Stimulated activated CD4-positive, alpha-beta T cell treated with anti-CD3 and anti-CD28 coated beads, Interleukin-4, amount 100 ng/mL, for 24 hours (primary cell): ENCODE measurements at places on chromosomes 1 and 21.
A peak's percentile ranks its signal among the peaks of the same experiment; 100 is the strongest.

- peak; percentile 79 for DNase-seq
Observed at GRCh38 chr21:31731857-31732596, at the start of gene SCAF4. TSS of gene SCAF4 (minus strand) at chr21:31732118. CDS start at chr21:31731692, 426 bp downstream.

GRCh38 chr21:34880401-34880800 is 168.7 kb downstream of the RUNX1 start:
- no peak for DNase-seq

DNA sequence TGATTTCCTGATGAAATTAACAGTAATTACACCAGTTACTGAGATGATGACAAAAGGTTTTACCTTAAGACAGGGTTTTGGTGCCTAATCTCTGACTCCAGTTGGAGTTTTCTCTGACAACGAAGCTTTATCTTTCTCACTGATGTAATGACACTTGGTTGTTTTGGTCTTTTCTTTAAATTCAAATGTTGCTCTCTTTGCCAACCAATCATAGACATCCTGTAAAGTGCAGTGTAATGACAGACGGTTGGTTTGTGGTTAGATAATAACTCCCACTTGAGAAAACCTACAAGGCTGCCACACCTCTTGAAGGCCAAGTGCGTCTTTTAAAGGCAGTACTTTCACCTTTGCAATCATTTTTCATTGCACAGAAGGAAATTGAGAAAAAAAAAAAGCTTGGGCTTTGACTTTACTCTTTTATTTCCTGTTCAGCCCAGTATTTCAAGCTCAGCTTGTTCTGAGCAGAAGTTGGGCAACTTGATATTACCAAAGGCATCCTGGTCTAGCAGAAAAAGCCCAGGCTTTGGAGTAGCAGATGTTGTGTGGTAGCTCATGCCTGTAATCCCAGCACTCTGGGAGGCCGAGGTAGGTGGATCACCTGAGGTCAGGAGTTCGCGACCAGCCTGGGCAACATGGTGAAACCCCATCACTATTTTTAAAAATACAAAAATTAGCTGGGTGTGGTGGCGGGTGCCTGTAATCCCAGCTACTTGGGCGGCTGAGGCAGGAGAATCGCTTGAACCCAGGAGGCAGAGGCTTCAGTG is 14.9 kb downstream of the PDIK1L start:
- peak; percentile 49 for DNase-seq

DNA sequence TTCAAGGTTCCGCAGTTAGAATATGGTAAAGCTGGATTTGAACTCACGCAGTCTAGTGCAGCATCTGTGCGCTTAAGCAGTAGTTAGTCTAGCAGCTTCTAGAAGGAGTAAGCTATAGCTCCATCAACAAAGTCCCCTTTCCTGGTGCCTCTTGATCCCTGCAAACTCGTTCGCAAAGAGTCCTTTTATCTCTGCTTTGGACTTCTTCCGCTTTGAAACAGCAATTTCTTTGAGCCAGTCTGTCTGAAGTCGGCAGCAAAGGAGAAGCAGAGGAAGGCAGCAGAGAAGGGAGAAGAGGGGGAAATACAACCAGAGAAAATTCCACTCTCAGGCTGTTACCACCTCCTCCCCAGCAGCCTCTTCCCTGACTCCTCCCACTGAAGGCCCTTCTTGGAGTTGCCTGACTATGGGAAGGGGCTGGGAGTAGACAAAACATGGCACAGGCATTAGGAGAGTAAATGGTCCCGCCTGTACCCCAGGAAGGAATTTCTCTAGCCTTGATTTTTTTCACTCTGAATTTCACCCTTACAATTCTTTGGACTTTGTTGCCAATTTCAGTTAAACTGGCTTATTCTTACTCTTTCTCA is 25.9 kb downstream of the HSD3B2 start:
- DNase-seq = no peak

DNA sequence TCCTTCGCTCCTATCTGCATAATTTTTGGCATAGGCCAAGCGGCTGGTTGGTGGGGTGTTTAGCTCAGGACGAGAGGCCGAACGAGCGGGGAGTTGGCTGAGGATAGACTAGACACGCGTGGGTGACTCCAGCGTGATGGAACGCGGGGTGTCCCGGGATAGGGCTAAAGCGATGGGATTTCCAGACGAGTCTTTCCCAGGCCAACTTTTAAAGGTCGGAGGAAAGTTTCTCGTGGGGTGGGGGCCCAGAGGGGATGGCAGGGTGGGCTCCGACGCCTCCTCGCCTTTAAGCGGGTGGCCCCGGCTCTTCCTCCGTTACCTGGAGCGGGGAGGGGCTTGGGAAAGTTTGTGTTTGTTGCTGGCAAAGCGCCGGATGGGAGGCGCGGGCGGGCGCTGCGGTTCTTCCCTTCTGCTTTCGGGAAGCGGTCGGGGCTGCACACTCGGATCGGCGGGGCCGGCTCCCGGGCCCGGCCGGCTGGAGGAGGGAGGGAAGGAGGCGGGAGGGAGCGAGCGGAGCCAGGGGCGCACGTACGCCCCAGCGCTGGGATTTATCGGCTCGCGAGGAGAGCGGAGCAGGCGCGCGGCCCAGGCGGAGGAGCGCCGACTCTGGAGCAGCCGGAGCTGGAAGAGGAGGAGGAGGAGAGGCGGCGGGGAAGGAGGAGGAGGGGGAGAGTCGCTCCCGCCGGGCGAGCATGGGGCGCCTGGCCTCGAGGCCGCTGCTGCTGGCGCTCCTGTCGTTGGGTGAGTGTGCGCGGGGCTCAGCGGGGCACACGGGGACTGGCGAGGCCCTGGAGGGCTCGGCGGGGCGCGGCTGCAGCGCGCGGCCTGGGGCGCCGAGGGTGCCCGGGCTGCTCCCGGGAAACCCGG is at the start of gene PTGFRN:
PTGFRN (plus strand) TSS at position 405 of the 867 bp plus-strand sequence; CDS start at position 693, 288 bp downstream.
- DNase-seq = peak; percentile 23

GRCh38 chr1:11214698-11215380 is 25.7 kb downstream of the ANGPTL7 start:
- DNase-seq = no peak

GRCh38 chr1:94651076-94651475 is 109.5 kb upstream of the F3 start:
- DNase-seq = no peak

DNA sequence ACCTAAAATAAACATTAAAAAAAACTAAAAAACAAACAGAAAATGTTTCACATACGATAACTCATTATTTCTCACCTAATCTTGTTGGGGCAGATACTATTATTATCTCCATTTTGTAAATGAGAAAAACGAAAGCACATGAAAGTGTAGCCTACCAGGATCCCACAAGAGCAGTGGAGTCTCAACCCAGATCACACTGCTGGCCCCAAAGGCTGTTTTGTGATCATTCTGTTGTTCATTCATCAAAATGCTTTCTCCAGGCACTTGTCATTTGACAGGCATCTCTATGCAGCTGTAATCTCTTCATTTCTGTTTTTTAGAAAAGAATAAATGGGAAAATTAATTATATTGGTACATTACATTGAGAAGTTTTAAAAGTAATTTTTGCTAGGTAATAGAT is 67.5 kb downstream of the AK5 start:
- no peak for DNase-seq

- no peak for DNase-seq
Observed at GRCh38 chr1:62263814-62264353, 55.4 kb downstream of the KANK4 start.

- DNase-seq = no peak
Observed at GRCh38 chr1:36351227-36351977, 28.0 kb upstream of the EVA1B start.

GRCh38 chr21:27024301-27024700 is 57.4 kb upstream of the ADAMTS5 start:
- no peak for DNase-seq

GRCh38 chr1:9746651-9747050 is 77.1 kb downstream of the CLSTN1 start:
- DNase-seq = no peak

DNA sequence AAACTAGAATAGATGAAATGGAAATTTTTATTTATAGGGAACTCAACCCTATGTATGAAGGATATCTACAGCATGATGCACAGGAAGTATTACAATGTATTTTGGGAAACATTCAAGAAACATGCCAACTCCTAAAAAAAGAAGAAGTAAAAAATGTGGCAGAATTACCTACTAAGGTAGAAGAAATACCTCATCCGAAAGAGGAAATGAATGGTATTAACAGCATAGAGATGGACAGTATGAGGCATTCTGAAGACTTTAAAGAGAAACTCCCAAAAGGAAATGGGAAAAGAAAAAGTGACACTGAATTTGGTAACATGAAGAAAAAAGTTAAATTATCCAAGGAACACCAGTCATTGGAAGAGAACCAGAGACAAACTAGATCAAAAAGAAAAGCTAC is 7.9 kb downstream of the USP1 start:
- DNase-seq = no peak

- no peak for DNase-seq
Observed at GRCh38 chr1:90809093-90809492, 92.0 kb upstream of the BARHL2 start.

DNA sequence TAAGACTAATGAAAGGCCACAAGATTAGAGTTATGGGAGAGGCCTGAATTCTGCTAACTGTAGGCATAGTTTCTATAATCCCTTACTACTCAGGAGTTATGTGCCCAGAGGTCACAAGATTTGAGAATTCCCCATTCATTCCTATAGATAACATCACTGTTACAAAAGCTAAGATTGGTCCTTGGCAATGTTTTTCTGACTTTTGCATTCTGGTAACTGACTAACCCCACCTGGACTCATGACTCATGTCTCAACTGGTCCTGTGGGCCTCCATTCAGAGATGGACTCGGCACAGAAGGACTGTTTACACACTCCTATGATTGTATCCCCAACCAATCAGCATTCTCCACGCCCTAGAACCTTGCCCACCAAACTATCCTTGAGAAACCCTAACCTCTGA is 249.0 kb upstream of the ZP4 start:
- DNase-seq = no peak

GRCh38 chr1:18849261-18849711 is 10.2 kb downstream of the TAS1R2 start:
- no peak for DNase-seq

GRCh38 chr1:27053977-27054753 is 41.5 kb upstream of the TENT5B start:
- no peak for DNase-seq

DNA sequence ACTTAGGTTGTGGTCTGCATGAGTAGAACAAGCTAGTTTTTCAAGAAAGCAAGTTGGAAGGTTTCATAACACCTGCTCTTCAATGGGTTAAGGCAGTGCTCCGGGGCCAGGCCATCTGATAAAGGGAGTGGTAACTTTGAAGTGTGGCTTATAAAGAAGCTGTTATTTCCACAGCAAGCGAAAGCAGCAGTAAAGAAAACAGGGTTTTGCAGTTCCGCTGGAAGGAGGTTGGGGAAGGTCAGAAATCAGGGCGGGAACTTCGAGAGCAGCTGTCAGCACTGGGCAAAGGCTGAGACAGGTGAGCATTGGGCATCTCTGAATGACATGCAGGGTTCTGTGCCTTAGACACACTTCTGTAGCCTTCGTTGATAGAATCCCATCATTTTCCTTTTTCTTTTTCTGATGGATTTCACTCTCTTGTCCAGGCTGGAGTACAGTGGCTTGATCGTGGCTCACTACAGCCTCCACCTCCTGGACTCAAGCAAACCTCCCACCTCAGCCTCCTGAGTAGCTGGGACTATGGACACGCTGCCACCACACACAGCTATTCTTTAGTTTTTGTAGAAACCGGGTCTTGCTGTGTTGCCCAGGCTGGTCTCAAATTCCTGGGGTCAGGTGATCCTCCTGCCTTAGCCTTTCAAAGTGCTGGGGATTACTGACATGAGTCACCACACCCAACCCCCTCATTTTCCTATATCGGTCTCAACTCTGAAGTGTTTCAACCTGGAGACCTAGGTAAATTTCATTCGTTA is 20.5 kb downstream of the TMEM51 start:
- DNase-seq = no peak

GRCh38 chr1:116824631-116825206 is 70.5 kb downstream of the CD2 start:
- DNase-seq = no peak

GRCh38 chr1:216665406-216665805 is 57.8 kb downstream of the ESRRG start:
- no peak for DNase-seq

GRCh38 chr21:29583424-29583924 is 284.8 kb downstream of the BACH1 start:
- DNase-seq = no peak
